ENCODE measurements at places on chromosomes 2 and 18.
A peak's percentile ranks its signal among the peaks of the same experiment; 100 is the strongest.

DNA sequence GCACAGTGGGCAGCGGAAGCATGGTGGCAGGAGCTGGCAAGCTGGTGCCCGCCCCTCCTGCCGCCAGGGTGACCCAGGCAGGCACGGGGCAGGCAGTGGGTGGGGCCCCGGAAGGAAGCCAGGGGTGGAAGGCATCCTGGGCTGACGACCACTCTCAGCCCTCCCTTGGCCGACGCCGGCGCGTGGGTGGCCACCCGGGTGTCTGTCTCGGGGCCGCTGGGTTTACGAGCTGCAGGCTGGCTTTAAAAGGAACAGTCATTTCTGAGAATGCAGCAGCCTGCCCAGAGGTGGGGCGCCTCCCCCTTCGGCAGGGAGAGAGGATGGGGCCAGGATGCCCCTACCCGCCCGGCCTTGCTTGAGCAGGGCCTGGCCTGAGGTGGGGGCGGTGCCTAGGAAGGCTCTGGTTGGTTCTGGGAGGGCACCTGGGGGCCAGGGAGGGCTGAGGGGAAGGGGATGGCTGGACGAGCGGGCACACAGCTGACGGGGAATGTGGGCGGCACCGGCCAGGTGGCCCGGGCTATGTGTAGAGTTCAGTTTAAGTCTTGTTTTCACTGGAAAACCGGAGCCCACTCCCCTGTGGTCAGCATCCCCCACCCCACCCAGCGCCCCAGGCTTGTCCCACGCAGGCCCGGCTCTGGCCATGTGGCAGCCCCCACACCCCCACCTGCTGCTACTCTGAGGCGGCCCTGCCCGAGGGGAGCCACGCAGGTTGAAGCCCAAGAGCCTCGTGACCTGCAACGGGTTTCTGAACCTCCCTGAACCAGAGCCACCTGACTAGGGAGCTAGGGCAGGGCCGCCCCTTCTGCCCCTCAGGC lies 6.3 kb downstream of the BOK start:
- DNase-seq = peak; percentile 31

- no peak for DNase-seq
Observed at GRCh38 chr2:27148801-27149439, at the start of gene TCF23. Gene TCF23 (plus strand): TSS chr2:27149004. CDS start chr2:27149134, 130 bp downstream.

DNA sequence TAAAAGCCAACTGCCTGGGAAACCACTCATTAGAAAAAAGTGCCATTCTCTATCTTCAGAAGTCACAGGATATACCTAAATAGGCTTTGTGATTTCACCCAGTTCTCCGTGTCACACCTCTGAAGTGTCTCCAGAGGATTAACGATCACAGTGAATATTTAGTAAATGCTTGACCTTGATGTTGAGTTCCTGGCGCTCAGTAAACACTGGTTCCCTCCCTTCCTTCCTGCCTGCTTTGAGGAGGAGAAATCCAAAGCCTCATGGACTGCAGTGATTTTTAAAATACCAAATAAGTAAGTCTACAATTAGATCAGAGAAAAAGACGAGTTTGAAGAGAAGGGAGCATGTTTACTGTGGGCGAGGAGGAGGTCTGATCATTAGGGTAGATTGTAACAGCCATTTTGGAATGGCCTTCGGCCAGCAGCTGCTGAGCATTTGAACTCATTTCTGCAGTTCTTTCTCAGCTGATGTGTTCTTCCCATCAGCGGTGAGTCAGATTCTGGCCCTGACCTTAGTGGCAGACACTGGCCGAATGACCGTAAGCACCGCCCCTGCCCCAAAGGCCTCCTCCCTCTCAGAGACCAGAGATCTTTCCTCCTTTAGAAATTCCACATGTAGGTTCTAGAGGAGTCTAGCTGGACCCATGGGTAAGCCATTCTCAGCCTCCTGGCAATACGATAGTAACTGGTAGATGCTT lies 62.1 kb upstream of the SLC16A14 start:
- no peak for DNase-seq

DNA sequence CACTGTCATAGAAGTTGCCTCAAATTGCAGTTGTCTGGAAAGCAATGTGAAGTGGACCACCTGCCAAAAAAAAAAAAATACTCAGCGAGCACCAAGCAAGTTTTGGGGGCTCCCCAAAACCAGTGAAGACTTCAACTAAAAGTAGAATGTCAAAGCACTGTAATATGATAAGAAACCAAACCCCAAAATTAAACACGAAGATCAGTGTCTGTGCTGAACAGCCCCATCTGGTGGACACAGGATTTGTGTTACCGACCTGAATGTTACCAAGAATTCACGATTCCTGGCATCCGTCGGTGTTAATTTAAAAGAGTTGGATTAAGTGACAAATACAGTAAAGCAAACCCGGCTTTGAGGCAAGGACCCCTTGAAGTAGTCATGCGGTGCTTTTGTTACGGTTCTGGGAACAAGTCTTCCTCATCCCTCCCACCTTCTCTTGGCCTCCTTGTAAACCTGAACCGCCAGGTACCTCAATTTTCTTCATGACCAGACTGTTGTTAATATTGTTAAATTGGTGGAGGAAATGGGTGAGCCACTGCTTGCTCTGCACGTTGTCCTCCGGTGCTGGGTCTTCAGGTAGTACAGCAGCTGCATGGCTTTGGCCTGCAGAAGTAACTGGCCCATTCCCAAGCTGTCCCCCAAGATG lies 31.3 kb upstream of the SSB start:
- peak; percentile 18 for DNase-seq

GRCh38 chr2:80329491-80329890 lies 24.9 kb upstream of the LRRTM1 start:
- DNase-seq = no peak

GRCh38 chr2:101520246-101520645 lies 45.3 kb upstream of the RFX8 start:
- DNase-seq = no peak

- no peak for DNase-seq
Observed at GRCh38 chr2:197294260-197294659, 16.3 kb downstream of the ANKRD44 start.

DNA sequence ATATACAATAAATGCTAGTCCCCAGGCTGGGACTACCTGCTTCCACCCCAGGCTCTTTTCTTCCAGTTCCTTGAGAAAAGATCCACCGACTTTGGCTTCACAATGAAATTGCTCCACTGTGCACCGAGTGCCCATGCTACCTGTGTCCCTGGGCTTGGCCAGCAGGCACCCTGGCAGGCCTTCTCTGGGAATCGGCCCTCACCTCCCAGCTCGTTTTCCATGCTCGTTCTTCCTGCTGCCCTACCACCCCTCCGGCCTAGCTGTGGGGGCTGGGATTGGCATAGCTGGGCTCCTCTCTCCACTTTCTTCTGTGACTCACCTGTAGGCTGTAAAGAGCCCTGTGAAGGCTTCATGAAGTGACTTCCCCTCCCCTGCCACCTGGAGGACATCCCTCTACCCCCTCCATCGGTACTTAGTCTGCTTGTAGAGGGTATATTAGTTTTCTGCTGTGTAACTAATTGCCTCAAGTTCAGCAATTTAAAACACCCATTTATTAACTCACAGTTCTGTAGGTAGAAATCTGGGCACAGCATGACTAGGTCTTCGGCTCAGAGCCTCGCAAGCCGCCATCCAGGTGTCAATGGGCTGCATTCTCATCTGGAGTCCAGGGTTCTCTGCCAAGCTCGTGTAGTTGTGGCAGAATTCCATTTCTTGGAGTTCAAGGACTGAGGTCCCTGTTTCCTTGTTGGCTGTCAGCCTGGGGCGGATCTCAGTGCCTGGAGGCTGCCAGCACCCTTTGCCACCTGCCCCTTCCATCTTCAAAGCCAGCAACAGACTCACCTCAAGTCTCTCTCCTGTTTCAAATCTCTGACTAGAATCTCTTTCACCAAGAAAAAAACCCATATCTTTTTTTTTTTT lies 57.6 kb downstream of the DPYSL5 start:
- DNase-seq = no peak

GRCh38 chr18:40670668-40671375 lies 1284.2 kb upstream of the PIK3C3 start:
- no peak for DNase-seq

GRCh38 chr2:238029853-238030252 lies 30.9 kb upstream of the SCLY start:
- DNase-seq = no peak

- DNase-seq = no peak
Observed at GRCh38 chr2:178296394-178297090, 102.2 kb downstream of the OSBPL6 start.

DNA sequence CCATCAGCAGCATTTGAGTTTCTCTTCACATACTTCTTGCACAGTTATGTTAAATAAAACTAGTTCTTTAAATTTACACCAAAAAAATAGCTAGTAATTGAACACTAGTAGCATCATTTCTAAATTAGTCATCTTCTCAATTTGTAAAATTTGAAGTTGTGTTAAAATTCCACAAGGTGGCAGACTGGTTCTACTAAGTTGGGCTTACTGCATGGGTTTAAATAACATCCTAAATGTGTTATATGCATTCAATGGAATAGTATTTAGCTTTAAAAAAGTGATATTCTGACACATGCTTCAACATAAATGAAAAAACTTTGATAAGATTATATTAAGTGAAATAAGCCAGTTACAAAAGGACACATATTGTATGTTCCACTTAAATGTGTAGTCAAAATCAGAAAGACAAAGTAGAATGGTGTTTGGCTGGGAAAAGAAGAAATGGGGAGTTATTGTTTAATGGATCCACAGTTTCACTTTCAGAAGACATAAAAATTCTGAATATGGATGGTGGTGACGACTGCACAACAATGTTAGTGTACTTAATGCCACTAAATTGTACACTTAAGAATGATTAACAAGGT lies 28.7 kb upstream of the RPRD1A start:
- no peak for DNase-seq

DNA sequence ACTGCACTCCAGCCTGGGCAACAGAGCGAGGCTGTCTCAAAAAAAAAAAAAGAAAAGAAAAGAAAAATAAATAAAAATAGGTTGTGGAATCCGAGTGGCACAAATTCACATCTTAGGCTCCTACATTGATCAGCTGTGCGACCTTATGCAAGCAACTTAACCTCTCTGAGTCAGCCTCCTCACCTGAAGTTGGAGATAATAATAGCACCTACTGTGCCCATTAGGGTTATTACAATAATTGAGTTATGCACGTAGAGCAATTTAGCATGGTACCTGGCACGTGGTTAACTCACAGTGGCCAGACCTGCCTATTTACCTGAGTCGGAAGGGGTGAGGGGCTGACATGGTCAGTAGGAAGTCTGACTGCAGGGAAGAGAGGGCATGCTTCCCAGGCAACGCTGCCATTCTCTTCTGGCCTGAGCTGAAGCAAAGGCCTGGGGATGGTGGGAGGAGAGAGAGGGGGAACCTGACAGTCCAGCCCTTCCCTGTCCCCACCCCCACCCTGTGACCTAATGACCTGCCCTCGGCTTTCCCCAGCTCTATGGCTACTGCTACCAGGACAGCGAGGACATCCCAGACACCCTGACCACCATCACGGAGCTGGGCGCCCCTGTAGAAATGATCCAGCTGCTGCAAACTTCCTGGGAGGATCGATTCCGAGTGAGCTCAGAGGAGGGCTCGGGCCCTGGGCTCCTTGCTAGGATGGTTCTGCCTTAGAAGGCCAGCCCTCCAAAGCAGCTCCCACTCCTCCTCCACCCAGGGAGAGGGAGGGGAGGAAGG lies 5.1 kb downstream of the PKDCC start:
- no peak for DNase-seq

- no peak for DNase-seq
Observed at GRCh38 chr2:54279385-54279784, 23.4 kb upstream of the TSPYL6 start.

DNA sequence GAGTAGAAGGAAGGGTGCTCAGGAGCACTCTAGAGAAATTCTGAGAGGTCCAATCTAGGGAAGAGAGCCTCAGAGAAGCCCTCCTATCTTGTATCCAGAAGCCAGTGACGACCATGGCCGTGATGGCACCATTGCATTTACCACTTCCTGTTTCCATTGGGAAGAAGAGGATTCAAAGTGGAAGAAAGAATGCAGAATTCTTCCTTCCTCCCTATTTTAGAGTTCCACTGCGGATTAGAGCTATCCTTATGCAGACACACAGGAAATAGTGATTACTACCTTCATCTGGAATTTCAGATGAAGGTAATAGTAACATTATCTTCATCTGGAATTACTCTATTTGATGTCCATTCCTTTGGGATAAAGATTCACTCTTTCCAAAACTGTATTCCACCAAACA lies 45.6 kb upstream of the PCBP1 start:
- no peak for DNase-seq

- DNase-seq = no peak
Observed at GRCh38 chr2:319059-319600, 31.2 kb upstream of the ALKAL2 start.

DNA sequence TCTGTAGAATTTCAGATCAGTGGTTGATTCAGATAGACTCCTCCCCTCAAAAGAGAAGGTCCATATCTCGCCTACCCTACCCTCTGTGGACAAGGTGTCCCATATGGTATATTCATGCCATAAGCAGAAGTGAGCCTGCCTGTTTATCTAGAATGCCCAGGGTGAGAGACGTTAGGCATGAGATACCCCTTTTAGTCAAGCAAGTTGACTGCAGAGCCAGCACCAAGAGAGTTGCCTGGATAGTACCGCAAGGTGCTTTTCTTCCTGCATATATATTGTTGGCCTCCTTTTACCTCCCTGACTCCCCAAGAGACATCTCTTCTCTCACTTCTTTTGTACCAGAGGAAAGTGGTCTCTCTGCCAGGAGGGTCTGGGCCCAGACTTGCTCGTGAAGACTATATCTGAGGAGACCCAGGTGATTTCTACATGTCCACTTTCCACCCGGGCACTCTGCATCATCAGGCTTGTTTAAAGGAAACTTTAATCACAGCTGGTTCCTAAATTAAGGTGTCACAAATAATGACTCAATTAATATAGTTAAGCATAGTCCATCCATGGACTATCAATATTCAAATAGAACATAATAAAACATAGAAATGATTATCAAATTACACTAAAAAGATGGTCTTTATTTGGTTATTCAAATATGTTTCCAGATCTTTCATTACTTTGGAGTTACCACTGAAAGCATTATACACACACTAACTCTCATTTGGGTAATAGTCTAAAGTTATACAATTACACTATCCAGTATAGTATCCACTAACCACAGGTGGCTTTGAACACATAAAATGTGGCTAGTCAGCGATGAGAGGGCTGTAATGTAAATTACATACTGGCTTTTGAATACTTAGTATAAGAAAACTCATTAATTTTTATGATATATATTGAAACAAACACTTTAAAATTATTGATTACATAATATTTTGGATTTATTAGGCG lies 4.1 kb downstream of the ITGA4 start:
- no peak for DNase-seq

DNA sequence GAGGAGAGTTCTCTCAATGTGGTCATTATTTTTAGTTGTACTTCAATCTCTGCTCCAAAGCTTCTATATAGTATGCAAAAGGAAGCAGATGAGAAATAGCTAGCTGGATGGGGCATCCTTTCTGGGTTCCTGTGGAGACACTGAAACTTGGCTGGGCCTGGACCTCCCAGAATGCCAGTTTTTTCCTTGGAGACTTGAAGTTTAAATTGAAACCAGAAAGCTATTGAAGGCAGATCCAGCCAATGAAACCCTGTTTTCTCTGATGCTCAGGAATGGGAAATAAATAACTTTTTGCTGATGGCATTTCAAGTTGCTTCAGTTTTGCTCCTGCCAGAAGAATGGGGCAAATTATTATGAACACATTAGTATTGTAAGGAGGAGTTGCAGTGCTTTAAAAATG lies 2.9 kb downstream of the SETBP1 start:
- DNase-seq = no peak

- no peak for DNase-seq
Observed at GRCh38 chr18:33532978-33533377, 45.0 kb upstream of the ASXL3 start.
